ENCODE measurements at places on chromosomes 7 and 10. TPM values are rescaled to one million over a fixed set of nuclear protein-coding genes. Genes with fewer than 3 reads are reported as not detected.

MOGAT3 gene
- total RNA-seq, result not detected

ASB10 gene
- not detected for total RNA-seq

TACC2 gene
- total RNA-seq, result 8.5 TPM

APBB1IP gene
- not detected for total RNA-seq

CYP2C19 gene
- not detected for total RNA-seq

FKBP6 gene
- total RNA-seq, result not detected

P4HA1 gene
- total RNA-seq, result 95.5 TPM

SLC26A3 gene
- total RNA-seq, result not detected

HOXA13 gene
- total RNA-seq, result 4.7 TPM

ADCY1 gene
- 4.4 TPM for total RNA-seq

LIPN gene
- total RNA-seq, result not detected

DPP6 gene
- total RNA-seq, result not detected

TM9SF3 gene
- total RNA-seq, result 144 TPM

UPK3BL2 gene
- total RNA-seq, result 0.12 TPM

ANKRD1 gene
- total RNA-seq, result 1,018 TPM

ESYT2 gene
- total RNA-seq, result 48.4 TPM

OGA gene
- total RNA-seq, result 98.2 TPM

PAPSS2 gene
- total RNA-seq, result 39.3 TPM

WDR86 gene
- total RNA-seq, result not detected

TFAM gene
- total RNA-seq, result 65.6 TPM

CNPY1 gene
- total RNA-seq, result not detected

PVRIG gene
- total RNA-seq, result not detected

CCL24 gene
- not detected for total RNA-seq

SPDYE6 gene
- total RNA-seq, result not detected

EBLN1 gene
- total RNA-seq, result not detected

CHN2 gene
- 2.3 TPM for total RNA-seq

FRA10AC1 gene
- 8.3 TPM for total RNA-seq

GNAT3 gene
- not detected for total RNA-seq

TRIM50 gene
- total RNA-seq, result not detected
